Large intestine (tissue), 12 donors: ENCODE measurements at places on chromosomes 2 and 18. TPM values are rescaled to one million over a fixed set of nuclear protein-coding genes. Genes with fewer than 3 reads are reported as not detected.

Gene STON1
- polyA plus RNA-seq = 10.1 TPM

Gene MPP4
- polyA plus RNA-seq = 0.24 TPM

Gene UNC80
- 2.5 TPM for polyA plus RNA-seq

Gene SERPINB7
- 0.09 TPM for polyA plus RNA-seq

Gene KRTCAP3
- polyA plus RNA-seq = 55.5 TPM
